RPMI7951 (cell line): ENCODE measurements at places on chromosomes 5 and 9.

DNA sequence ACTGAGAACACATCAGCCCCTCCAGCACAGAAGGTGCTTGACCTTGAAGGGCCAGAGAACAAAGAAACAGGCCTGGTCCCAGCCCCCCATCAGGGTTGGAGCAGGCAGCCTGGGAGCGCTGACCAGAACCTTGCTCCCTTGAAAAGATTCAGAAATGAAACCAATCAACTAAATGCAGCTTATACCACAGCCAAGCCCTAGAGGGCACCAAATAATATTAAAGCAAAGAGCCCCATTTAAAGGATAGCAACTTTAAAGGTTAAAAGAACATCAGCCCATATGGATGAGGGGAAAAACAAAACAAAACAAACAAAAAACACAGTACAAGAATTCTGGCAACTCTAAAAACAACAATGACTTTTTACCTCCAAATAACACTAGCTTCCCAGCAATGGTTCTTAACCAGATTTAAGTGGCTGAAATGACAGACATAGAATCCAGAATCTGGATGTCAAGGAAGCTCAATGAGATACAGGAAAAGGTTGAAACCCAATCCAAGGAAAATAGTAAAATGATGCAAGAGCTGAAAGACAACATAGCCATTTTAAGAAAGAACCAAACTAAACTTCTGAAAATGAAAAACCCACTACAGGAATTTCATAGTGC is 471.9 kb downstream of the MTRR start:
- DNase-seq = no peak

DNA sequence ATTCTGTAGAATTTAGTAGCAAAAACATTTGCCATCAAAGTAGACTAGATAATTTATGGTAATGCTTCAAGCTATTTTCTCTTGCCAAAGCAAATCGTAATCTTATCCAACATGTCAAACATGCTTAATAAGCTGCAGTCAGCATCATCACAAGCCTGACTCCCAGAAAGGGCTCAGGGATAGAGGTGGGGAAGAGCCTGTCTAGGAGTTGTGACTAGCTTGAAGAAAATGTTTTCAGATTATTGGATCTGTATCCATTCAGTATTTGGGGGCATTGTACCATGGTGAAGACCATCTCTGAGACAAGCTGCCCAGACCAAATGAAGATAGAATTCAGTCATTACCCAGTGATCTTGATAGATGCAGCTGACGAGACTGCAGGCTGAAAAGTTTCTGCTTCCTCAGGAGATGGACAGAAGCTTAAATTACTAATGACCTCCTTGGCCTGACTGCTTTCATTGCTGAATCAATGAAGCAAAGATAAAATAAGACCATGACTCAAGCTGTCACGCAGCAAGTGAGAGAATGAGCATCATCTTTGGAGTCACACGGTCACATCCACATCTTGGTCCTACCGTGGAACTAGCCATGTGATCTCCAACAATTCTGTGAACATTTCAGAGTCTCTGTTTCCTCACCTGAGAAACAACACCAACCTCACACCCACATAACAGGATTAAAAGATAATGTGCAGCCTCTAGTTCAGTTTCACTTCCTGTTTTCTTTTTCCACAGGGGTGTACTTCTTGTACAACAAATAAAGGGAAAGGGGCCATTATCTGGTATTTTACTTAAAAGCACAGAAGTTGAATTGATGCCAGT is 9.4 kb downstream of the ERAP2 start:
- peak; percentile 16 for DNase-seq

DNA sequence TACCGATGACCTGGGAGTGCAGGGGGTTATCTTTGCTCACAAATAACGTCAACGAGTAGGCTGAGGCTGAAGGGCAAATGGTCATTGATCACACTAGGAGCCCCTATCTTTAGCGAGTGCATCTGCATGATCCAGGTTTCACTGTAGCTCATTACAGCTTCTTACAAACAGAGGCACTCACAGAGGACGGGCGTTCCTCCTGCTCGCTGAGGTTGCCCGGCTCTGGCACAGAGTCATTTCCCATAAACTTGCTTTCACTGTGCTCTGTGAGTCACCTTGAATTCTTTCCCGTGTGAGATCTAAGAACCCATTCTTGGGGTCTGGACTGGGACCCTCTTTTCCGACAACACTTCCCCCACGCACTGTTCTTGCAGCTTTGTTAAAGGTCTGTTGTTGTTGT is 1.9 kb upstream of the PAEP start:
- no peak for DNase-seq

DNA sequence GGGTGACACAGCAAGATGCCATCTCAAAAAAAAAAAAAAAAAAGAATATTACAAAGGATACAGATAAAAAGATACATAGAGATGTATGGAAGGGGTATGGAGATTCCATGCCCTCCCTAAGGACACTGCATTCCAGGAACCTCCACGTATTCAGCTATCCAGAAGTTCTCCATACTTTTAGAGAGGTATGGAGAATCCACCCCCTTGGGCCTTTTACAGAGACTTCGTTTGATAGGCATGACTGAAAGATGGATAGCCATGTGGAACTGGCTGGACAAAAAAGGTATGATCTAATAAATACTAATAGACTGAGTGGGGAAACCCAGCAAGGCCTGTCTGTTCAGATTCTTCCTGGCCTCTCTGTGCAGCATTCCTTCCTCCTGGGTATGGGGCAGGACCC is 56.6 kb upstream of the DMRT1 start:
- no peak for DNase-seq

DNA sequence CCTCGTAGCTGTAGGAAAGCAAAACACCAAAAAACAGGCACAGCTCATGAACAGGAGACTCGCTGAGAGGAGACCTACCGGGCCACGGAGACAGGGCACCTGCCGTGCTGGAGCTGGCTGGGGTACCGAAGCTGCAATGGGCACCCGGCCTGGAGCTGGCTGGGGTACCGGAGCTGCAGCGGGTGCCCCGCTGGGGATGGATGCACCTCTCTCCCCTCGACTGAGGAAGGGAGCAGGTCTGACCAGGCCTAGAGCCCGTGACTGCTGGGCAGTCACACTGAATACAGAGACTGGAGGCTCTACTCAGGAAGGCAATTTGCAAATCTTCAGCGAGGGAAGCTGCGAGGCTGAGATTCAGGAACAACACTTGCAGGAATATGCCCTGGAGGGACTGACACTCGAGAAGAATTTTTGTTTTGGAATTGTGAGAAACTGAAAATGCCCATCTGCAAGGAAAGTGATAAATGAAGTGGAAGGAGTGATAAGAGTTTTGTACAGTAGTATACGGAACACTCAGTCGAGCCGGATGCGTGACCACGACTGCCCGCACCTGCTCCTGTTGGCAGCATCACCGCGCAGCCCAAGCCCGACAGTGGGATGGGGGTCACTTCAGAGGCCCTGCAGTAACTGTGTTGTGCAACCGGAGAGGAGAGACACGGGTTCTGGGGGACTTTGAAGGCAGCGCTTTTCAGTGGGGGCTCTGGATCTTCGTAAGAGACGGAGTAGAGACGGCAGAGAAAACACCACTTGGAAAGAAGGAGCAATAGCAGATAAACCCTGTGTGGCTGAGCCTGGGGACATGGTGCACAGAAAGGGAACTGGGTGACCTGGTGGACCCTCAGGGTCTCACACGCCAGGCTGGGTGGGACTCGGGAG is 27.9 kb upstream of the LPCAT1 start:
- no peak for DNase-seq

DNA sequence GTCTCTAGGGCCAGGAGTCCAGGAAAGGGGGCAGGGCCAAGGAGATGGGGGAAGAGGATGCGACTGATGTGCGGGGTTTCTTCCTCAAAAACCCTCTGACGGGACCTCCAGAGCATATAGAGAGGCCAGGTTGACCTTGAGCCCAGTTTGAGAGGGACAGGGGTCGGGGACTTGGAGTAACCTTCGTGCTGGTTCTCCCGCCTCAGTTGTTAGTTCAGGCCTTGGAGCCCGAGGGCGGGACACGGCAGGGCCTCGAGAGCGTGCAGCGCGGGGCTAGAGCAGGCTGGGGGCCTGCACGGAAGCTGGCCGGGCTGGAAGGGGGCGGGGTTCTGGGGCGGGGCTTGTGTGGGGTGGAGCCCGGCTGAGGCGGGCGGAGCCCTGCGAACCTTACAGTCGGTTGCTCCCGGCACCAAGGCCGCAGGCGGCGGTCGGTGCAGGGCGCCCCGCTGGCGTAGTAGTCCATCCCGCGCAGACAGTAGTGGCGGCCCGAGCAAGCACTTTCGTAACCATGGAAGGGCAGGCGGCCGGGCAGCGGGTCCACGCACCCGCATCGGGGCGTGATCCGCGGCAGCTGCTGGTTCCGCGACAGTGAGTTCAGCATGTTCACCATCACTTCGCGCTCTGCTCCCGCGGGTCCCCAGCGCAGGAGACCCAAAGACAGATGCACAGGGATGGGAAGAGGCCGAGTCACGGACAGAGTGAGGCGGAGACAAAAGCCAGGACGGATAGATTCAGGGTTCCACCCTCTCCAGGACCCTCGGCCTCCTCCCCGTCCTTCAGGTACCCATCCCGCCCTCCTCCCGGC is 4.0 kb upstream of the MYORG start:
- DNase-seq = peak; percentile 62
